ENCODE measurements at places on chromosomes 2 and 18. TPM values are rescaled to one million over a fixed set of nuclear protein-coding genes. Genes with fewer than 3 reads are reported as not detected.

TYW5 gene
- polyA plus RNA-seq: 7.8 TPM

CBLN2 gene
- 0.32 TPM for polyA plus RNA-seq

CKAP2L gene
- polyA plus RNA-seq: 17.1 TPM

TMEM37 gene
- polyA plus RNA-seq: 3.3 TPM

COL3A1 gene
- polyA plus RNA-seq: 0.99 TPM

SLC1A4 gene
- 9.1 TPM for polyA plus RNA-seq

CASP10 gene
- 2.6 TPM for polyA plus RNA-seq

- peak; percentile 11 for DNase-seq
Observed at GRCh38 chr2:159684796-159685195, 27.5 kb upstream of the MARCHF7 start.

DNA sequence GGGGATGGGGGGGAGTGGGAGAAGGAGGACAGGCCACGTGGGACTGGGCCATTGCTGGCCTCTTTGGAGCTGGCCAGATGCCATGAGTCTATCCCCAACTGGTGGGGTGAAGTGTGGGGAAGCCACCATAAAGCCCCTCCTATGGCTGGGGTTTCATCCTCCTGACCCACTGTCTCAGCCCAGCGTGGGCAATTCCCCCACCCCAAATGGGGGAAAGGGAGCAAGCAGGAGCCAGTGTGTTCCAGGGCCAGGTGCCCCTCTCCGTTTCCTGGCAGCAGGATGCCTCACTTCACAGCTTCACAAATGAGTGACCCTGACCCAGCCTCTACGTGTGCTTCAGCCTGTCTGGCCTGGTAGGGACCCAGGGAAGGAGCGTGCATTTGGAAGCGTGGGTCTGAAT, 474.7 kb upstream of the HS6ST1 start:
- DNase-seq: no peak

DNA sequence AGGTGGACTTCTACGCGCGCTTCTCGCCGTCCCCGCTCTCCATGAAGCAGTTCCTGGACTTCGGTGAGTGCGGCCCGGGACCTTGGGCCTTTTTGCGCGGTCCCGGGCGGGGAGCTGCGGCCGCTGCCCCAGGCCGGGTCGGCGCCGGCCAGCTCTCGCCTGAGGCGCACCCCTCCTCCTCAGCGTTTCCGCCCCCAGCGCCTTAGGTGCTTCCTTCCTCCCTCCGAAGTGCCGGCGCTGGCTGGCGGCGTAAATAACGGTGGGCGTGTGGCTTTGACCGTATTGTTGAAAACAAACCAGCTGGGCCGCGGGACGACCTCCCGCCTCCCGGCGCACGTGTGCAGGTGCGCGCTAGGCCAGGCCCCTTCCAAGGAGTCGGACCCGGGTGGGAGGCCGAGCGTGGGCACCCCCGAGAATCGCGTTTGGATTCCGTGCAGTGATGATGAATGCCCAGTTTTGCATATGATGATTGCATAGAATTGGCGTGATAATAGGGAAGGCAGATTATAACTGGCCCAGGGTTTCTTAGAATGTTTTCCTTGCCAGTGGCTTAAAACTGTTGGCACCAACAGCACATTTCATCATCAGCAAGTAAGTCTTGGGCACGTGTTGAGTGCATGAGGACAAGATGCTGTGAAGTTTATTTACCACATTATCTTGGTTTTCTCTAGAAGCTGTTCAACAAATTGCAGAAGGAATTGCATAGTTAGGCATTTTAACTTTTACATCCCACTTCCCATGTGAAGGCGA, 569 bp downstream of the PDK1 start:
- peak; percentile 49 for DNase-seq

- DNase-seq: peak; percentile 35
Observed at GRCh38 chr2:16034151-16034974, 94.0 kb downstream of the MYCN start.

DNA sequence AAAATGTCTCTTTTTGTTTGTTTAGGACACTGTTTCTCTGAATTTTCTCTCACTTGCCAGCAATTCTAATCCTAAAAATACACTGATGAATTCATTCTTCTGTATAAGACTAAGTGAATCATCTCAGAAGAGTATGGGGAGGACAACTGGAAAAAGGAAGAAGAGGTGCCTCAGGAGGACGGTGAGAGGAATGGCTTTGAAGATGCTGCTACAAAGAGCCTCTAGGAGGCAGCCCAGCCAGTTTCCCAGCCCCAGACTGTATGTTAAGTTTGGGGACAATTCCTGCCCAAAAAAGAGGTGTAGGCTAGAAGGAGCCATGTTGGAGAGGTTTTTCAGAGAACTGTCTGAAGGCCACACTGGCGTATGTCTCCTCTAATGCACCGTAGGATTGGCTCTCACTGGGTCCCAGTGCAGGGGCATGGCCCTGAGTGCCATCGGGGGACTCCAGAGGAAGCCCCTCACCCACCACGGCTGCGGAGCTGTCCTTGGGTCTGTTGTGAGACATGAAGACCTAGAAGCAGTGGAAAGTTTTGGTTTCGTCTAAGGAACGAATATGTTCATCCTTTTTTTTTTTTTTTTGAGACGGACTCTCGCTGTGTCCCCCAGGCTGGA, 3.1 kb upstream of the SDC1 start:
- no peak for DNase-seq

DNA sequence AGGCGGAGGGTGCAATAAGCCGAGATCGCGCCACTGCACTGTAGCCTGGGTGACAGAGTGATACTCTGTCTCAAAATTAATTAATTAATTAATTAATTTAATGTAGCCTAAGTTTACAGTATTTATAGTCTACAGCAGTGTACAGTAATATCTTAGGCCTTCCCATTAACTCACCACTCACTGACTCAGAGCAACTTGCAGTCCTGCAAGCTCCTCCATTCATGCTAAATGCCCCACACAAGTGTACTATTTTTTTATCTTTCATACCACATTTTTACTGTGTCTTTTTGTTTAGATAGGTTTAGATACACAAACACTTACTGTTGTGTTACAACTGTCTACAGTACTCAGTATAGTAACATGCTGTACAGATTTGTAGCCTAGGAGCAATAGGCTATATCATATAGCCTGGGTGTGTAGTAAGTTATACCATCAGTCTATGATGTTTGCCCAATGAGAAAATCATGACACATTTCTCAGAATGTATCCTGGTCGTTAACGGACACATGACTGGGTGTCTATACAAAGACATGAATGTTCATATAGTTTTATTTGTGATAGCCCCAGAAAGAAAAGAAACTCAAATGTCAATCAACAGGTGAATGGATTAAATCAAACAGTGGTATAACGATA, 15.8 kb upstream of the RNU2-63P start:
- DNase-seq: no peak

DNA sequence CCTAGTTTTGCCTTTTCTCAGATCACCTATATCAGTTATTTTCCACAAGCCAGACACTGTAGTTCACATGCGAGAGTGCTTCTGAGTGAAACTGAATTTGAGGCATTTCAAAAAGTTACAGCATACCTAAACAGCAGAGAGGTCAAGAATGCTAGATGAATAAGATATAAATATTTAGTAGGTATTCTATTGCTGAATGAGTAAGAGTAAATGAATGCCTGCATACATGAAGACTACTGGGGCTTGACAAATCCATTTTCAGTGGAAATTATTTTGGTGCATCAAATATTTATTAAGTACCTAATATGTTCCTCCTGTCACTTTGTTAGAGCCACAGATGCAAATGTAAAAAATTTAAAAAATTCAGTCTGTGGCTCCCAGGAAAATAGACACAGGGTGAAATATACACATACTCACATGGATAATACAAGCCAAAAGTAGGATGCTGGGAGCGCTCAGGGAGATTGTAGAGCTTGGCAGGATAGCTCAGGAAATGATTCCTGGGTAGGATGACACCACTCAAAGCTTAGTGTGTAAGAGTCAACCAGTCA, 27.6 kb upstream of the CDC42EP3 start:
- no peak for DNase-seq

GRCh38 chr2:176124947-176125771, 2.6 kb downstream of the HOXD9 start:
- DNase-seq: no peak

- DNase-seq: no peak
Observed at GRCh38 chr2:149871091-149871885, 283.7 kb upstream of the MMADHC start.

DNA sequence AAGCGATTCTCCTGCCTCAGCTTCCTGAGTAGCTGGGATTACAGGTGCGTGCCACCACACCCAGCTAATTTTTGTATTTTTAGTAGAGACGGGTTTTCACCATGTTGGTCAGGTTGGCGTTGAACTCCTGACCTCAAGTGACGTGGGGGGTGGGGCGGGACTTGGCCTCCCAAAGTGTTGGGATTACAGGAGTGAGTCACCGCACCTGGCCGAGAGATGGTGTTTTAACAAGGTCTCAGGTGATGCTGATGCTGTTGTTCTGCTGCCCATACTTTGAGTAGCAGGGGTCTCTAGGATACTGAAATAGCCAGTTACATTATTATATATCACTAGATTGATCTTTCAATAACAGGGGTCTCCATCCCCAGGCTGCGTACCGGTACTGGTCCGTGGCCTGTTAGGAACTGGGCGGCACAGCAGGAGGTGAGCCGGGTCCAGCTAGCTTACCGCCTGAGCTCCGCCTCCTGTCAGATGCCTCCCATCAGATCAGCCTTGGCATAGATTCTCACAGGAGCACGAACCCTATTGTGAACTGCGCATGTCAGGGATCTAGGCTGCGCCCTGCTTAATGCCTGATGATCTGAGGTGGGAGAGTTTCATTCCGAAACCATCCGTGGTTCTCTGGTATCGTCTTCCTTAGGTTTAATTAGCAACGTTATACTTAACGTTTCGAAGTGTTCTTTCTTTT, 48.3 kb upstream of the SLC38A11 start:
- DNase-seq: no peak

- DNase-seq: no peak
Observed at GRCh38 chr2:20599861-20600461, 50.9 kb downstream of the HS1BP3 start.

DNA sequence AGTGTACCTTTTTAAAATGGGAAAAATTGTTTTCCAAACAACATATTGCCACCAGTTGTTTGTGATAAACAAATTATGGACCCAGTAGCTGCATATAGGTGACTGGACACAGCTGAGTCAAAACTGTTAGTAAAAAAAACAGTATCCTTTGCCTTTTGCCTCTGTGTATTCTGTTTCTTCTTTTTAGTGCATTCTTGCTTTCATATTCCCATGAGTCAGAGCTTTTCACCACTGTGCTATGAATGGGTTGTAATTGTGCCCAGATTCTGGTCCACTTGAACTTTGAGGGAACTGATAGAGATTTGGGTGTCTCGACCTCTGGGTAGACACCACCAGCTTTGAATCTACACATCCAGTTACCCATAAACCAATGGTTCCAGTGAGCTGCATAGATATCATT, 1441.9 kb upstream of the ZEB2 start:
- no peak for DNase-seq

- DNase-seq: no peak
Observed at GRCh38 chr2:174198846-174199564, 49.3 kb downstream of the OLA1 start.

DNA sequence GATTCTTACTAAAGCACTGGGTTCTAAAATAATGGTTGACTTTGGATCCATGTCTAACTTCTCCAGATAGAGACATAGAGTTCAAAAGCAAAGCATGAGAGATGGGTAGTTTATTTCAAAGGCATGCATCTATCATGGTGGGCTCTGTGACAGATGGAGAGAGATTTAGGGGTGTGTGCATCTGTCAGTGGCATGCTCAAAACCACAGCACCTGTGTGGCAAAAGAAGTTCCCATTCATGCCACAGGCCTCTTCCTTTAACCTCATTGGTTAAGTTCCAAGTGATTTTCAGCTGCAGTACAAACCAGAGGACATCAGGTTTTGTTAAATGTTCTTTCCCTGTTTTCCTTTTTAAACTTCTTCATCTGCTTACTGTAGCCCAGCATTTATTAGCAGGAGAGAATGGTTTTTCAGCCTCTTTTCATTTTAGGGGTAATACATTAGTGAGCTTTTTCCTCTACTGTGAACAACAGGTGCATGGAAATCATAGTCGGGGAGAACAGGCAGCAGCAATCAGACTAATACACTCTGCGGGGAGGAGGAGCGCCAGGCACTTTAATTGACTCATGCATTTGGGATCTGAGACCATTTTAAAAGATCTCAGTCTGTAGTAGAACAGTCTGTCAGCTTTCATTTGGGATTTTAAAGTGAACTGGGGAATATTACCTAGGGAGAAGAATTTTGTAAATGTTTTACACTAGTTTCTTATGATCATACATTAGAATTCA, 52.4 kb upstream of the UPP2 start:
- DNase-seq: no peak

GRCh38 chr2:133953524-133953923, 300.3 kb upstream of the MGAT5 start:
- DNase-seq: no peak

DNA sequence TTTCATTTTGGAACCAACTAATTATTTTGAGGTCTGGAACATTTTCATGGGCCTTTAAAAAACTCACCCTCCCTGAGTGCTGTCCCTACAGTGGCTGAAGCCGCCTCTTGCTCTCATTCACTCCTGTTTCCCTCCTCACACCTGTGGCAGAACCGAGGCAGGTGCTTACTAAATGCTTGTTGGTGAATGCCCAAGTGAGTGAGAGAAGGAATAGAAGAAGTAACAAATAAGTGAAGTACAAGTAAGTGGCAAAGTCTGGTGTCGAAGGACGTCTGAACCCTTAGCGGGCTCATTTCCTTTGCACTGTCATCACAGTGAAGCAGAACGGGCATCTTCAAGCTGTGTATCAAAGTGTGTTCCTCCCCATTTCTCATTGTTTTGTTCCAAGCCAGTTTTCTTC, 135.2 kb downstream of the RHBDD1 start:
- no peak for DNase-seq

GRCh38 chr18:73563345-73563744, 584.3 kb downstream of the FBXO15 start:
- DNase-seq: no peak

DNA sequence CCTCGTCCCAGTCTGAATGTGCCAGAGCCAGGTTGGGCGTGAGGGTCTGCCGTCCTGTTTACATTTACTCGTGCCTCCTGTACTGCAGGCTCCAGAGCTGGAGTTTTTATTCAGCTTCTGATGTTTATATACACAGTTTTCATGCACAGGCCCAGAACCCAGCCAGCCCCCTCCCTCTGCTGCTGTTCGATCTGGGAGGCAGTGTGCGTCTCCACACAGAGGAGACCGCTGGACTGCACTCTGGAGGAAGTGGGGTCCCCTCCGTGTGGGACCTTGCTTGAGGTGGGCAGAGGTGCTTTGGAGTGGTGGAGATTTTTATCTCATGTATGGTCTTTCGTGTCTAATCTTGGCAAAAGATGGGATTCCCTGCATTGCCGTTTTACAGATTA, 90.6 kb downstream of the GLI2 start:
- DNase-seq: no peak

DNA sequence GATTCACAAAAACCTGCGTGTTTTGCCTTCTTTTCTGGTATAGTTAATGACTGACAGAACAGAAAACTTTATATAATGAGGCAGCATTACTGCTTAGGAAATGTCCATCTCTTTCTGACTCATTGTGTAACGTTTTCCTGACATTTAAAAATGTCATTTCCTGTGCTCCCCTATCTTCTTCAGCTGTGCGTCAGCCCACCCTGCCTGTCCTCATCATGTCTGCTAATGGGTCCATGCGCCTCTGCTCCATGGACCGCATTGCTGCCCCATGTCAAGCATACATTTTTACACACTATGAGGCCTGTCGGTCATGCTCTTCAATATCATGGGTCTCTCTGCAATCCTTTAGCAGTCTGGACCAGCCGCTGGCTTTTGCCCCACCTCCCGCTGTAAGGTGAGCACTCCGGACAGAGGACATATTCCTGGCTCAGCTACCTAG, 234.3 kb downstream of the CDCA7 start:
- no peak for DNase-seq

GRCh38 chr2:231204581-231204980, 6.2 kb downstream of the ARMC9 start:
- DNase-seq: no peak

GRCh38 chr18:26432651-26433424, 115.5 kb downstream of the KCTD1 start:
- no peak for DNase-seq
